Fibroblast of the aortic adventitia (primary cell): ENCODE measurements at places on chromosomes 12 and 14.
A peak's percentile ranks its signal among the peaks of the same experiment; 100 is the strongest.

DNA sequence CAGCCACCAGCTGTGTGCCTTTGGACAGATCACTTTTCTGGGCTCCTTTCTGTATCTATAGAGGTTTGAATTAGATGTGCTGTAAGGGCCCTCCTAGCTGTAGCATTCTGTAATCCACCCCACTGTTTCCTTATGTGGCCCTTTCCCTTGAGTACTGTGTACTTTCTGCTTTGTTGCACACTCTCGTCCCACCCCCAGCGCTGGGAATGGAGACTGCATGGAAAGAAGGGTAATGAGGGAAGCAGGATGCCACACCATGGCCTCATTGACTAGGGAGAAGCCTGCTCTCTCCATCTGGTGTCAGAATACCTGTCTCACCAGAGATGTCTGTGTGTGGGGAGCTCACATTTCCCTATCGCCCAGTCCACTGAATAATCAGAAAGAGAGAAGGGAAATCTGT is 13.6 kb upstream of the GALNT16 start:
- no peak for DNase-seq

- no peak for DNase-seq
Measured at GRCh38 chr14:68876976-68877375, 84.1 kb upstream of the ZFP36L1 start.

GRCh38 chr12:56029666-56030293 is 8.9 kb downstream of the IKZF4 start:
- DNase-seq = peak; percentile 83

- no peak for DNase-seq
Measured at GRCh38 chr12:99383258-99383657, 264.3 kb upstream of the GARIN6 start.

- peak; percentile 68 for DNase-seq
Measured at GRCh38 chr14:73238424-73238852, 1.1 kb downstream of the PAPLN start.

GRCh38 chr12:14307004-14307403 is 58.5 kb upstream of the ATF7IP start:
- DNase-seq = no peak

DNA sequence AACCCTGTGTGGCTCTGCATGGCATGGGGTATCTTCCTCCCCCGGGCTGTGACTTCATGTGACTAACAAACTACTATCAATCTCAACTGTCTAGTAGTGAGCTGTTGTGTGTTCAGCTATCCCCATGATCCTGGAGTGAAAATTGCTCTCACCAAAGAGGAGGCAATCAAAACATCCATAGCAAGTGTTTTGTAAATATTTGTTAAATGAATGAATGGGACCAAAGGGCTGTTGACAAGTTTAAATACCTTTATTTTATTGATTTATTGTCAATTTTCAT is 138.1 kb upstream of the CPM start:
- DNase-seq = no peak

DNA sequence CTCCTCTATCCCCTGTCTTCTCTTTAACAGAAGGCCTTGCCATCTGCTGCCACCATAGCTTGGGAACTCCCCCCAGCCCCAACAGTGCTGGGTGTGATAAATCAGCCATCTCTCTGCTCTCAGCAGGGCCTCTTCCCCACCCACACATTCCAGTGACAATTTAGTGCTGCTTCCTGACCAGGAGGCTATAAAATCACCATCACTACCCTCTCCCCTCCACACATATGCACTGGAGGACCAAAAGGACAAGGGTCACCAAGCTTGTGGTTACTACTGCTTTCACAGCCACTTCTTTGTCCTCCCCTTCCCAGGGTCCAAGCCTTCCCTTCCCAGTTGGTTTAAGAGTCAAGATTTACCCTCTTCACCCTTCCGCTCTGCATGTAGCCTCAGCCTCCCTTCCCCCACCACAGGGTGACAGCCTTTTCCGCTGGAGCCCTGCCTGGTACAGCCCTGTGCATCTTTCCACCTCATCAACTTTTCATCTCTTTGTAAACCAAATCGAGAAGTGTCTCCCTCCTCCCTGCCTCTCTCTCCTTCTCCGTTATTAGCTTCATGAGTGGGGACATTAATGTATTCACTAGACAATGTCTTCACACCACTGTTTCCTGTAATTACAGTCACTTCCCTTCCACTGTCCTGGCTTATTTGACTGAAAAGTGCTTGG is 9.4 kb downstream of the PSMB5 start:
- no peak for DNase-seq

DNA sequence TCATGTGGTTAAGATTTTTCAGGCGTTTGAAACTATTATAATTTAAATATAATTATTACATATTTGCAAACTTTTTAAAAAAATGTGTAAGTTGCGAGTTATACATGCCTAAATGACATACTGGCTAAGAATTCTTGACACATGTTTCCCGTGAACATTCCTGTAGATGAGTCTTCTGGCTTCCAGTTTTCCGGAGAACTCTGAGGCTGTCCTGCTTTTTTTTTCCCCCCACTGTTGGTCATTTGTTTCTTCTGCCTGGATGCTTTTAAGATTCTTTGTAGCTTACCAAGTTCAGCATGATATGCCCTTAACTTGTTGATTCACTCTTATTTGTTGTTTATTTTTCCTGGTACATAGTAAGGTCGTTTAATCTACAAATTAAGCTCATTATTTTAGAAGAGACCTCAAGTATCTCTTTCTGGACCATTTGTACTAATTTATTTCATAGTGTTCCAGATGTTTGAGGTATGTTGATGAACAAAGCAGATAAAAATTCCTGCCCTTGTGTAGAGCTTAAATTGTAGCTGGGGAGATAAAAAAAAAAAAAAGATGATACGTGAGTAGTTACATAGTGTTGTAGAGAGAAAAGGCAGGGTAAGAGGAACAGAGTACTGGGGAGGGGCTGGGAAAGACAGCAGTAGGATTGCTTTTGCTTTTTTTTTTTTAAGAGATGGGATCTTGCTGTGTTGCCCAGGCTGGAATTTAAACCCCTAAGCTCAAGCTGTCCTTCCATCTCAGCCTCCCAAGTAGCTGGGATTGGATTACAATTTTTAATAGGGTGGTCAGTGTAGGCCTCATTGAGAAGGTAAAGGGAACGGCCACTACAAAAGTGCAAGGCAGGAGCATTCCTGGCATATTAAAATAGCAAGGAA is 32.8 kb downstream of the ARHGAP5 start:
- DNase-seq = peak; percentile 37

- DNase-seq = no peak
Measured at GRCh38 chr12:92995258-92995903, 66.3 kb upstream of the EEA1 start.

GRCh38 chr12:116454950-116455447 is 104.2 kb upstream of the MAP1LC3B2 start:
- peak; percentile 89 for DNase-seq

DNA sequence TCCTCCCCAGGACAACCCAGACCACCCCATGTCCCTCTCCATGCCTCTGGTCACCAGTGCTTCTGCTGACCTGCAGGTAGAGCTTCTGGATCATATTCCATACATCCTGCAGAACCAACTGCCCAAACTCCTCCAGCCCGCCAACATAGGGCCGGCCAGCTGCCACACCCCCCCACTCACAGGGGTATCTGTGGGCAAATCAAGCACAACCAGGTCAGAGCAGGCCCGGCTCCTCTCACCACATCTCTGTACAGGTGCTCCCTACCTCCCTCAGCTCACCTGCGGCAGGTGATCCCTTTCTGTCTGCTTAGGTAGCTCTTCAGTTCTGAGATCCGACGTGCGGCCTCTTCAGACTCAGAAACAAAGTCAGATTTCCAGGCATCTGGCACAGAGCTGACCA is 29.0 kb downstream of the TEP1 start:
- DNase-seq = no peak

DNA sequence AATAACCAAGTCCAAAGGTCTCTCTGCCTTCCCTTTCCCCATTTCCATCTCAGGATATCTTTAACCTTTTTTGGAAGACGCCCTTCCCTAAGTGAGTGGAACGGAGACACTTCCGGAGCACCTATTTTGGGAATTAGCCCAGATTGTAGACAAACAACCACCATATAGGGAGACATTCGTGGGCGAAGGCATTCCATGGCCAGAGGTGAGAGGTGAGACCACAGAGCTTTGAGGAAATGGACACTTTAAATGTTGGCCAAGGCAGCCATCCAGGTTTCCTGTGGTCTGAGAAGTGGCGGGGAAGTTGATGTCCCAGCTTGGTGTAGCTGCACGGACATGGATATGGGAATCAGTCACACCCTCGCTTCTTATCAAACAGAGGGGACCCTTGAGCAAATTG is 69.4 kb upstream of the BDKRB2 start:
- no peak for DNase-seq

GRCh38 chr12:40820794-40821484 is 128.7 kb downstream of the CNTN1 start:
- no peak for DNase-seq

DNA sequence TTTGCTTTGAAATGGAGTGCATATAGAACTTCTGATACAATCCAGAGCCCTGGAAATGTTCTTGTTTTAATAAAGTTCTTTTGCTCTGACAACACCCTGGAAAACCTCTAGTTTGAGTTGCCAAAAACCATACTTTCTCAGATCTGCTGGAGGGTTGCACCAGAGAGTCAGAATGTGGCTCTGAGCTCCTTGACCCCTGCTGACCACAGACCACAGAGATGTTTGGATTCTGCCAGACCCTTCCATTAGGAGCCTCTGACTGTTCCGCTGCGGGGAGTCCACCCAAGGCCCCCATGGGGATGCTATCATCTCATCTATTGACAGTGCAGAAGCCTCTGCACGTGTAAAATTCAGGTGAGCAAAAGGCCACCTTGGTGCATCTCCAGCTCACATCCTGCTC is 332.6 kb downstream of the GLT1D1 start:
- DNase-seq = no peak

DNA sequence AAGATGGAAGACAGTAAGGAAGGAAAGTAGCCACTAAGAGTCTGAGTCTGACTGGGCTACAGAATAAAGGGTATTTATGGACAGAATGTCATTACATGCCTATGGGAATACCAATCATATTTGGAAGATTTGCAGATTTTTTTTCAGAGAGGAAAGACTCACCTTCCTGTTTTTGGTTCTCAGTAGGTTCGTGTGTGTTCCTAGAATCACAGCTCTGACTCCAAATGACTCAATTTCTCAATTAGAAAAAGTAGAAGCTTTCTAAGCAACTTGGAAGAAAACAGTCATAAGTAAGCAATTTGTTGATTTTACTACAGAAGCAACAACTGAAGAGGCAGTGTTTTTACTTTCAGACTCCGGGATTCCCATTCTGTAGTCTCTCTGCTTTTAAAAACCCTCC is 15.4 kb upstream of the PAPLN start:
- DNase-seq = no peak

DNA sequence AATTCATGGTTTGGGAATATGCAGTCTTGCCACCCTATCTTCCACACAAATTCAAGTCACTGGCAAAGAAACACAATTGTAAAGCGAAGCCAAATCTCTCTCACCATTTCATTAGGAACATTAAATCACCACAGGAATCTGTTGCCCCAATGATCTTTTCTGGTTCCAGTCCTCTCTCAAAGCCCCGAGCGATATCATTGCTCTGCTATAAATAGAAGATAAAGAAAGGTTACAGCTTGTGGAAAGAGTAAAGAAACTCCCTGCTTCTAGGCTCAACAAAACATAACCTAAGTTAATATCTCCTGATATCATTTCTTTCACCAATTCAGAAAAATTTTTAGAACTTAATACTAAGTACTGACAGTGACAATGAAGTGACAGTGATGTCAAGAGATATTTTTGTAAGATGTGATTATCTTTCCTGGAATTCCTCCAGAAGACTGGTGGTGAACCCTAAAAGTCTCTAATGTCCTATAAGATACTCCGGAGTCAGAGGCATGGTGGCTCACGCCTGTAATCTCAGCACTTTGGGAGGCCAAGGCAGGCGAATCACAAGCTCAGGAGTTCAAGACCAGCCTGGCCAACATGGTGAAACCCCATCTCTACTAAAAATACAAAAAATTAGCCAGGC is 33.8 kb downstream of the CBX5 start:
- no peak for DNase-seq

DNA sequence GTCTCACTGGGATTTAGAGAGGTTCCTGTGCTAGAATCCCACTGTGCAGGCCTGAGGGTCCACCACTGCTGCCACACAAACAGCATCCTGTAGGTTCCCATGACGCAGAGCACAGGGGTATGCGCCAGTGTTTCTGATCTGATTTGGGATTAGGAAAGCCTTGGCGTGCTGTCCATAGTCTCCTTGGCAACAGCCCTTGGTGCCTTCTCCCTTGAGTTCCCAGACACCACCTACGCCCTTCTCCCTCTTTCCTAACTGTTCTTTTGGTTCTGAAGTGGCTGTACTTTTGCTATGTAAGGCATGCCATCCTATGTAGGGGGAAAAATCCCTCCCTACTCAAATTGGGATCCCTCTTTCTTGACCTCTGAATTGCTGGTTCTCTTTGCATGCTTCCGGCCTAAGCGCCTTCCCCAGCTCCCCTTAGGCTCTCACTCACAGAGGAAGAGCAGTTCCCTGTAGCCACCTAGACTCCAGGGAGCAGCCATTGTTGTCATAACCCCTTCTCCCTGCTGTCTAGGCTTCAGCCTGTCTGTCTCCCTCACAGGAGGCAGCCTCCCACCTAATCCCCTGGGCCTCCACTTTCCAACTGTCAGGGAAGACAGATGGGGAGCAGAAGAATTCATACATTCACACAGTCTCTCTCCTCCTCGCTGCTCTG is 14.8 kb upstream of the RIC8B start:
- DNase-seq = peak; percentile 50

GRCh38 chr12:40616383-40616915 is 75.8 kb upstream of the CNTN1 start:
- DNase-seq = no peak

DNA sequence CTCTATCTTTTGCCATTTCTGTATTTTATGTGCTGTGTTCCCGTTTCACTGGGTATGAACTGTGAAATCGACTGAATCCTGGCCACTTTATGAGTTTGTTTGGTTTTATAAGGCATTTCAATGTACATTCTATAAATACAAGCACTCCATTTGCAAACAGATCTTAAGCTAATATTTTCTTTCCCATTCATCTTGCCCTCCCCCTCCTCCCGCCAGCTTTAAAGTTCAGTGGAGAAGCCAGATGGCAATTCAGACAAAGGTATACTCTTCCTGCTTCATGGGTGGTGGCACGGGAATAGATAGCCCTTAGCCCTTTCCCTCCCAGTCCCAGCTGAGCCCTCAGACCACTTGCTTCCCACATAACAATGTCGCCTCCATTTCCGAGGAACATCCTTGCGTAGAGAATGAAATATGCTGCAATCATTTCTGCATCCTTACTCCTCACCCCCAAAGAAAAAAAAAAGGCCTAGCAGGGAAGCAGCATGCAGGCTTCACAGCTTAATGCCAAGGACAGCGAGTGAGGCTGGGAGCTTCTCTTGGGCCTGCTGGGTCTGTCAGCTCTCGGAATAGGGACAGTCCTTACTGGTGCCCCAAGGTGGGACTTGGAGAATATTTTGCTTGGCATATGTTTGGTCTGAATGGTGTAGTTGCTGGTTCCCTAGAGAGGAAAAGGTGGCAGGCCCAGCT is 52.8 kb upstream of the SRSF5 start:
- DNase-seq = no peak
